ENCODE measurements at places on chromosomes 7 and 10. TPM values are rescaled to one million over a fixed set of nuclear protein-coding genes. Genes with fewer than 3 reads are reported as not detected.

The C10orf105 gene
- total RNA-seq = 0.17 TPM

- H3K27ac ChIP-seq = peak overlapping the region; percentile 87
- H3K36me3 ChIP-seq = peaks cover 19% of the 10 kb centered on the region
- no peaks in the 10 kb centered on the region for H3K27me3 ChIP-seq
- peaks cover 29% of the 10 kb centered on the region for H3K4me1 ChIP-seq
Observed at GRCh38 chr7:7567898-7568531, 1.3 kb downstream of the MIOS start.

The PDZD7 gene
- 1.4 TPM for total RNA-seq

The TMEM273 gene
- 11.2 TPM for total RNA-seq

DNA sequence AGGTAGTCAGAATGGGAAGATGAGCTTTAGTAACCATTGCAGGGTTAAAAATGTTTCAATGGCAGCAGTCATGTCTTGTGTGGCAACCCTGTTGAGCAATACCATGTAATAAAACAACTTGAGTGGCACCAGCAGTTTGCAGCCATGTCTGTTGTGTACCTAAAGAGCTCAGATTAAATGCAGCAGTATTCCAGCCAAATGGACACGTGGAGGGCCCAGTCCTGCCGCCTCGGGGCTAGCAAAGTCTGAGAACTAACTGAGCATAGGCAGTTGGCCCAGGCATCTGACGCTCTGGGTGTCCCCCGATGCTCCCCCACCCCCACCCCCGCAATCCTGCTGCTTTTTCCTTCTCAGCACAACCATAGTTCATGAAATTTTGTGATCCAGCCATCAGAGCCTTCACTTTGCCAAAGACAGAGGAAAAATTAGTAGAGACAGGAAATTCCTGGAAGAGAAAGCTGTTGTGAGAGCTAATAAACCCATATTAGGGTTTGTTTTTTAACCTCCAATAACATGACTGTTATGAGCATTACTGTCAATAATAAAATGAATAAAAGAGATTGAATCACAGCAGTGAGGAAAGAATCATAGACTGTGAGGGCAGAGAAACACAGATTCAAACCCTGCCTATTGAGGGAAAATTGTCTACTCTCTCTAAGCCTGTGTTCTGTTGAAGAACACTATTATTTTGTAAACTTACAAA, 220.6 kb upstream of the RHOBTB1 start:
- no peaks in the 10 kb centered on the region for H3K27me3 ChIP-seq
- no peak overlapping the region for H3K27ac ChIP-seq
- no peak for DNase-seq
- H3K4me1 ChIP-seq = no peaks in the 10 kb centered on the region
- H3K4me3 ChIP-seq = no peak overlapping the region

The OR2A42 gene
- not detected for total RNA-seq

DNA sequence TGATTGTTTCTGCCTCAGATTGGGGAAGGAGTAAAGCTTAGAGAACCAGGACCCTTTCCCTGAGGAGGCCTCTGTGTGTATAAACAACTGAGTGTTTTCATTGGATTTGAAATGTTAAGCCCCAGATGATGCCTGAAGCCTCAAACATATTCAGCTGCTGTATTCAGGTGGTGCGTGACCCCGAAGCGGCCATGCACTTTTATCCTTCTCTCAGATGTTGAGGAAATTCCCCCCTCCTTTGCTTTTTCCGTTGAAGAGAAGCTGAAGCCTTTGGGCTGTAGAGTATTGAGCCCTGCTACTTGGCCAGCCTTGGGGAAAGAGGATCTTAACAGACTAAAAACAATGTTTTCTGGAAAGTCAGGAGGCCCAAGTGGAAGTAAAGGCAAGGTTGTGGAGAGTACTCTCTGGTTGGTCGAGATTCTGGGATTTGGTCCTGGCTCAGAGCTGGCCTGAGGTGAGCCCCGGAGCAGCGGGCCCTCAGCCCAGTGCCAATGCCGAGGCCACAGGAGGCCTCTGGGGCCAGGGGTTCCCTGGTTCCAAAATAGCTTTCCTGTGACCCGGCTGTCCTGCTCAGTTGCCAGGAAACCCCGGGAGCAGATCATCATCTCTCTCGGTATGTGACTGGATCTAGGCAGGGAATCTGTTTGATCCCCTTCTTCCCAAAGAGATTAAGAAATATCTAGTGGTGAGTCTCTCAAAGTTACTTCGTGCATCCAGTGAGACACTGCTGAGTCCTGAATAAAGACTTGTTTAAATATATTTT, 22.5 kb downstream of the FKBP6 start:
- no peaks in the 10 kb centered on the region for H3K36me3 ChIP-seq
- no peak overlapping the region for H3K4me3 ChIP-seq
- no peaks in the 10 kb centered on the region for H3K4me1 ChIP-seq
- H3K27me3 ChIP-seq = peaks cover 2% of the 10 kb centered on the region
- H3K27ac ChIP-seq = no peak overlapping the region

The SRGN gene
- 162 TPM for total RNA-seq

GRCh38 chr7:15143936-15144335, 241.4 kb upstream of the DGKB start:
- H3K4me1 ChIP-seq = no peaks in the 10 kb centered on the region
- no peaks in the 10 kb centered on the region for H3K36me3 ChIP-seq
- H3K4me3 ChIP-seq = no peak overlapping the region
- no peak for DNase-seq
- no peak overlapping the region for H3K27ac ChIP-seq
- H3K27me3 ChIP-seq = no peaks in the 10 kb centered on the region

DNA sequence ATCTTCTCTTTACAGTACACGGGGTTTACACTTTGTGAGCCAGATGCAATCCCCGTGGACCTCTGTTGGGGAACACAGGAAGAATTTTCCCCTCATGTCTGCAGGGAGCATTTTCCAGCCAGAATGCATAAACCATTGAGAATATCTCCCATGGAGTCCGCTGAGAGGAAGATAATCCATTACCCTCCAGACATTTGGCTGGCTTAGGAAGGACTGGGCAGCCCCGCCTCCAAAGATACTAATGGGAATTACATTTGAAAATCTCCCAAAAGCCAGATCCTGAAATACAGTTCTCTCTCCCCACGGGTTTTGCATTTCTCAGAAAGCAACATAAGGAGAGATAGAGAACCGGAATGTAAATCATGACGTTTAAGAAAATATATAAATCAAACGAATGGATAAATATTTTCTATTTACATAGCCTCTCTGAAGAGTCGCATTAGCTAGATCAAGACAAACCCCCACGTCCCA, 53.5 kb downstream of the TRIL start:
- H3K4me1 ChIP-seq = no peaks in the 10 kb centered on the region
- H3K4me3 ChIP-seq = no peak overlapping the region
- no peak for DNase-seq

The NUTM2E gene
- total RNA-seq = not detected

DNA sequence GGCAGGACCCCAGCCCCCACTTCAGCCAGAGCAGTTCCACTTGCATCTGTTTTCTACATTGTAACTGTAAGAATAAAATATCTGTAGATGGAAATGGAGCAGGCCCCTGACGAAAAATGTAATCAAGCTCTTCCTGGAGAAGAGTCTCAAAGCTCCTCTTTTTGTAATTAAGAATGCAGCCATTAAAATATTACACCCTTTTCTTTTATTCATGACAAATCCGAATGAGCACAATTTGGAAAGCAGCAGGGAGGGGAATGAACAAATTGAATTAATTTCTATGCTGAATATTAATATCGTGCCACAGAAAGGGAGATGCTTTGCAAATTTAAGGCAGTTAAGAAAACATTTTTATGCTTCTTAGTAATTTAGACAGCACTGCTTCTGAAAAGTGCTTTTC, 24.8 kb upstream of the CAPZA2 start:
- H3K27ac ChIP-seq = no peak overlapping the region
- H3K4me3 ChIP-seq = no peak overlapping the region
- no peaks in the 10 kb centered on the region for H3K4me1 ChIP-seq
- H3K27me3 ChIP-seq = peaks cover 16% of the 10 kb centered on the region
- DNase-seq = no peak

The FGFBP3 gene
- total RNA-seq = 3.0 TPM

DNA sequence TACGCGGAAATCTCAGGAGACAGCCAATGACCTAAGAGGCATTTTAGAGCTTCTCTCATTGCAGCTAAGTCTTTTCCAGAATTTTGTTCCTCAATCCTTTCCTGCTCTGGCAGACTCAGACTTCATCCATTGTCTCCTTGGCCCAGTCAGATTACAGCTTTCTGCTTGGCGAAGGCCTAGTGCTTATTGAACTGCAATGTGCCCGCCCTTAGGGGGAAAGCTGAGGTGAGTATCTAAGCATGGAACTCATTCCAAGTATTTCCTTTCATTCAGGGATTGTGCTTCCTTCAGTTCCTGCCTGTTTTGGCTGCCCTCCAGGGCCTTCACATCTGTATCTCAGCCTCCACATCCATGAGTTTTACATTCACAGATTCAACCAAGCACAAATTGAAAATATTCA, 37.5 kb downstream of the PRLHR start:
- no peaks in the 10 kb centered on the region for H3K36me3 ChIP-seq
- H3K4me3 ChIP-seq = no peak overlapping the region
- no peaks in the 10 kb centered on the region for H3K4me1 ChIP-seq

DNA sequence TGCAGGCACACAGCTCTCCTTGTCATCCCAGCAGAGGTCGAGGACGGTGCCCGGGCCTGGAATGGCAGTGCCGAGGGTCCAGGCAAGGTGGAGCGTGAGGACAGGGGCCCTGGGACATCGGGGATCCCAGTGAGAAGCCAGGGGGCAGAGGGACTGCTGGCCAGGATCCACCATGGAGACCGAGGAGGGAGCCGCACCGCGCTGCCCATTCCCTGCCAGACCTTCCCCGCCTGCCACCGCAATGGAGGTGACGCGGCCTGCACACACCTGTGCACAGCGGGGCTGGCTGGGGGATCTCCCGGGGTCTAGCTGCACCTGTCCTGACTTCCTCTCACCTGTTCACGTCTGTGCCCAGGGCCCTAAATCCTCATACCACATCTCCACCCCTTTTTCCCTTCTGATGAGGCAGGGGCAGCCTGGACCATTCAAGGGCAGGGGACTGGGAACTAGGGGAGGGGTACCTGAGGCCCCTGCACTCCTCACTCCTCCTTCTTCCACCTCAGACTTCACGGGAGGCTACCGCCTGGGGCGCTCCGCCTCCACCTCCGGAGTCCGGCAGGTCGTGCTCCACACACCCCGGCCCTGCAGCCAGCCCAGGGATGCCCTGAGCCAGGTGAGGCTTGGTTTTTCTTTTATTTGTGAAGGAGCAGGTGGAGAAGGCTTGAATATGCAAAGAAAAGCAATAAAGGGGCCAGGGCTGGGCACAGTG, 6.9 kb downstream of the NYAP1 start:
- no peak overlapping the region for H3K27ac ChIP-seq
- H3K36me3 ChIP-seq = peaks cover 2% of the 10 kb centered on the region
- peaks cover 13% of the 10 kb centered on the region for H3K27me3 ChIP-seq

The PDK4 gene
- total RNA-seq = 0.39 TPM

DNA sequence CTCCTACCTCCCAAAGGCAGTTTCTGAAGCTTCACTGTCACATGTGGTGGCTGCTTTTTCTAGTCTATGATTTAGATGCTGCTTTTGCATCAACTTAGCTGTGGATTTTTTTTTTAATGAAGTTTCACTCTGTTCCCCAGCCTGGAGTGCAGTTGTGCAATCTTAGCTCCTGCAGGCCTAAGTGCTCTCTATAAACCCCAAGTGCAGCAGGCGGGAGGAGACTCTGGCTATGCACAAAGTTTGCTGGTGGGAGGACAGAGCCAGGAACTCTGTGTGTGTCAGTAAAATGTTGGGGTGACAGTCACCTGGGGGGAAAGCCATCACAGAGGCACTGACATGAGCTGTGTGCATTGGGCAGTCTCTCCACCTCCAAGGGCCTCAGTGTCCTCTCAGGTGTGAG, 138.8 kb upstream of the FAM20C start:
- no peak for DNase-seq
- H3K27me3 ChIP-seq = peaks cover 2% of the 10 kb centered on the region
- no peaks in the 10 kb centered on the region for H3K4me1 ChIP-seq
- H3K36me3 ChIP-seq = no peaks in the 10 kb centered on the region
- no peak overlapping the region for H3K27ac ChIP-seq

The SPAM1 gene
- total RNA-seq = not detected

The KCNIP2 gene
- 3.1 TPM for total RNA-seq

DNA sequence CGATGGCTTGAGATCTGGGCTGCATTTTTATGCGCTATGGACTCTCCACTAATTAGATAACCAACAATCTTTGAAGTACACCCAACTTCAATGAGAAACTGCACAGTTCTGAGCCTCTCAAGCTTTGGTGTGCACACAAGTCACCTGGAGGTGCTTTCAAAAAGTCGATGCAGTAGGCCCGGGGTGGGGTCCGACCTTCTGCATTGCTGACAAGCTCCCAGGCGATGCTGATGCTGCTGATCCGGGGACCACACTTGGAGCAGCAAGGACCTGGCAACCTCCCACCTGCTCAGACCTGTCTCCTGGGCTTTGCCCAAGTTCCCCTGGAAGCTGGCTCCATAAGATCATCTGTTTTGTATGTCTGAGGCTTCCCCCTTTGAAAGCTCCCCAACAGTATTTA, 10.7 kb downstream of the KIAA1549 start:
- no peak overlapping the region for H3K27ac ChIP-seq
- no peak for DNase-seq
- H3K4me3 ChIP-seq = no peak overlapping the region
- peaks cover 13% of the 10 kb centered on the region for H3K27me3 ChIP-seq
- H3K4me1 ChIP-seq = no peaks in the 10 kb centered on the region

DNA sequence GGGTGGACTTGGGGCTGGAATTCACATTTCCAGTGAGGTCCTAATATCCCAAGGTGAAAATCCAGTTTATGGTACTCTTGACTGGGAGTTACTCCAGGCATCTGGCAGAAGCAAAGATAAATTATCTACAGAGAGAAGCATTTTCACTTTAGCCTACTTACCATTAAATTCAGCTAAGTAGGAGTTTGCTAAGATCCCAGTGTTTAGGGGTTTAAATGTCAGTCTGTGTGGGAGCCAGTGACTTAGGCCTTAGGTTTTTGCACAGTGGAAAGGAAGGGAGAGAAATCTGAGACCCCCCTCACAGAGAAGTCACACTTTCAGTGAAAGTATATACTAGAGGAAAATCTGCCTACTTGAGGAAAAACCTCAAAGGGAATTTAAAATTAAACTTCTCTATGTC, 134.2 kb downstream of the IQUB start:
- no peak for DNase-seq
- no peak overlapping the region for H3K4me3 ChIP-seq
- no peaks in the 10 kb centered on the region for H3K27me3 ChIP-seq
- no peak overlapping the region for H3K27ac ChIP-seq
- H3K36me3 ChIP-seq = no peaks in the 10 kb centered on the region

The COBL gene
- not detected for total RNA-seq

DNA sequence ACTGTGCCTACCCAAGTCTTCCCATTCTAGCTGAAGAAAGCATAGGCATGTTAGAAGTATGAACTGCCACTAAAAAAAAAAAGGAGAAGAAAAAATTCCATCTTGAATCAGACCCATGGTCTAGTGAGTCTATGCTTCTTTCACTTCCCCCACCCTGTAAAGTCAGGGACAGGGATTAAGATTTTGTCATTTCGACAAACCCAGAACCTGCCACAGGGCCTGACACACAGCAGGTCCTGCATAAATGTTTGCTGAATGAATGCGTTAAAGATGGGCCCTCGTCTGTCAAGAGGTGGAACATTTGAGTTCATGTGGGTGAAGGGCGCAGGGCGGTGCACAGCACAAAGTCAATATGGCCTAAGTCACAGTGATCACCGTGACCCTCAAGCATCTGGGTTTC, 4.9 kb downstream of the HIPK2 start:
- H3K27me3 ChIP-seq = no peaks in the 10 kb centered on the region
- H3K4me3 ChIP-seq = no peak overlapping the region
- DNase-seq = no peak
- H3K27ac ChIP-seq = no peak overlapping the region

The TMEM270 gene
- not detected for total RNA-seq
